CD4-positive, alpha-beta T cell treated with Interleukin-2 at 100 ng/mL for 4 hours (primary cell): ENCODE measurements at places on chromosomes 12 and 14.

DNA sequence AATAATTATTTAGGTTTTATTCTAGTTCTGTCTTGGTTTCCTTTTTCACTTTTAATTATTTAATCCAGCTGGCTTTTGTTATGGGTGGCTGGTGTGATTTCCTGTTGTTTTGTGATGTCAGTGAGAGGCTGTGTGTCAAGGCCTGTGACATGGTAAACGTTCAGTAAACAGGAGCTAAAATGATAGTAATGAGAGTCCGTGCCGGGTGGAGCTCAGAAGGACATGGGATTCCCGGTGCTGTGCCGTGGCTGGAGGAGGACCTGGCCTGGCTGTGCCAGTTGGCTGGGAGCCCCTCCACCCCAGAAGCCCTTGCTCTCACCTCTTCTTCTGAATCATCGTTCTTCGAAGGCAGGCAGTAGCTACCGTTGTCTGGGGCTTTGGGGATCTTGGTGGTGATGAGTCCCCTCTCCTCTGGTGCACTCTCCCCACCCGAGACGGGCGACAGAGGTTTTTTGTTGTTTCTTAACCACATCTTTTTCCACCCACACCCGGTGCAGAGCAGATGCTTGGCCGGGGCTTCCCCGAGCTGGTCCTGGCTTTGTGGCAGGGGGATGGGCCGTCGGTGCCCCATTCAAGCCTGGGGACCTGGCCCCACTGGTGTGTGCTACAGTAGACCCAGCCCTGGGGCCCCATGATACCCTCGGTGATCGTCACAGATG is 29.1 kb downstream of the SH2B3 start:
- DNase-seq: peak; percentile 93

- no peak for DNase-seq
Observed at GRCh38 chr12:130714091-130714590, 2.0 kb downstream of the RIMBP2 start.

DNA sequence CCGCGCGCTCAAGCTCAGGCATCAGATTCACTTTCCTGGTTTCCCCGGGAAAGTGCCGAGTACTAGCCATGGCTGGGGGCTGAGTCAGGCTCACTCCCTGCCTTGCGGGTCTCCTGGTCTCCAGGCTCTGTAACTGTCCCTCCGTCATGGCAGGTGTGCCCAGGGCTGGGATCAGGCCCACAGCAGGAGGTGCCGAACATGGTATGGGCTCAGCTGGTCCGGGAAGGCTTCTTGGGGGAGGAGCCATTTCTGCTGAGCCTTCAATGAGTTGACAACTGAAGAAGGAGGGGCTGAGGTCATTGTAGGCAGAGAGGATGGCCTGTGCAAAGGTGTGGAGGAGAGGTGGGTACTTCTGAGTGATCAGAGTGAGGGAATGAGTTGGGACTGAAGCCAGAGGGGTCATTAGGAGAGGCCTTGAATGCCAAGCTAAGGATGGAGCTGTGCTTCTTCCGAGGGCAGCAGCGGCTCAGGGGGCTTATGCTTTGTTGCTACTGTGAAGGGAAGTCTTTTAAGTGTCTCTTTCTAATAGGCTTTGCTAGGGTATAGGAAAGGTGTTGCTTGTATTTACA is 769 bp downstream of the EXOC3L4 start:
- no peak for DNase-seq

- DNase-seq: no peak
Observed at GRCh38 chr12:49689237-49689636, 18.0 kb downstream of the FMNL3 start.

DNA sequence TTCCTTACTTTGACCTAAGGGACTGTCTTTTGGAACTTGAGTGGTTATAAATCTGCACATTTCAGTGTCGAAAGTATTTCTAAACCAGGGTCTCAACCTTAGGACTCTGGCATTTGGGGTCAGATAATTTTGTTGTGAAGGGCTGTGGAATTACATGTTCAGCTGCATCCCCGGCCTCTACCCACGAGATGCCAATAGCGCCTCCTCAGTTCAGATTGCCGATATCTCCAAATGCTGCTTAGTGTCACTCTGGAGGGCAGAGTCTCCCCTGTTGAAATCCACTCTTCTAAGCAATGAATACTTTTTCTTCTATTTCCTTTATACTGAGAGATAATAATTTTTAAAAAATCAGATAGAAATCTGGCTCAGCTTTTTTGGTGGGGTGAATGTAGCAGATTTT is 379.4 kb upstream of the RGS6 start:
- no peak for DNase-seq

DNA sequence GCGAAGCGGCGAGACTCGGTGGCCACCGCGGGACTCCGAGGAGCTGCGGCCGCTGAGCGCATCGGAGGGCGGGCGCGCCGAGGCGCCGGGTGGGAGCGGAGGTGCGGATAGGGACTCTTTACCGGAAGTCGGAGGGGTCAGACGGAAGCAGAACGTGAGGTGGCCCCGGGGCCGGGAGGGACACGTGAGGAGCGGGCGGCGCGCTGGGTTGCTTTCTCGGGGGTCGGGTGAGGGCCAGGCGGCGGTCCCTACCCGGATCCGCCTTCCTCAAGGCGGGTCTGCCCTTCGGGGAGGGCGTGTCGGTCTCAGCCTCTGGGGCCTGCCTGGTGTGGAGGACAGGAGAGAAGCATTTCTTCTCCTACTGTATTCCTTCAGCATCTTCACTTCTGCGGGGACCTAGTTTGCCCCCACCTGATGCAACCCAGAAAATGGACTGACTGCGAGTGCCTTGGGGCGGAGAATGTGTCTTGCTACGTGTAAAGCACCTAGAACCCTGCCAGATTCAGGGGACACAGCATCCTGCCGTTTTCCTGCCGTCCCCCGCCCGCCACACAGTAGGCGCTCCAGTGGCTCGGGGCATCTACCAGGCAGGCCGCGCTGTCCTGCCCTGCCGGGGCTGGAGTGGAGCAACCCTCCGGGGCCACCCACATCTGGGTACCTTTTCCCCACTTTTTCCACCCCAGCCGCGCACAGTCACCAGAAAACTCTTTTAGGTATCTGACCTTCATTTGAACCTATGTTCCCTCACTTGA is 514 bp upstream of the ATXN2 start:
- peak; percentile 87 for DNase-seq

DNA sequence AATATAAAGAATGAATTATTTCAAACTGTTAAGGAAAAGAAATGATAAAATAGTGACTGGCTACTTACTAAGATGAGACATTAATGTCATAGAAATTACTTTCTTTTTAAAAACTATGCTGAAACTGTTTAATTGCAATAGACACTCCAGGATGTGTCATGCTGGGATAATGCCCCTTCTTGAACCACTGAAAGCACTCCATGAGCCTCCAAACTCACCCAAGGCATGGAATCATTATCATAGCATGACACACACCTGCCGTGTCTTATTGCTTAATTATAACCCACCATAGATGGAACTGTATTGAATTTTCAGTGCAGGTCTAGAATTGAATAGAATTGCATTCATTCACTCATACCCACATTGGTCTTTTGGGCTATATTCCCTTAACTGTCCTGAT is 4.3 kb downstream of the MBIP start:
- DNase-seq: no peak

GRCh38 chr14:105858676-105859025 is 332.3 kb downstream of the TMEM121 start:
- no peak for DNase-seq

DNA sequence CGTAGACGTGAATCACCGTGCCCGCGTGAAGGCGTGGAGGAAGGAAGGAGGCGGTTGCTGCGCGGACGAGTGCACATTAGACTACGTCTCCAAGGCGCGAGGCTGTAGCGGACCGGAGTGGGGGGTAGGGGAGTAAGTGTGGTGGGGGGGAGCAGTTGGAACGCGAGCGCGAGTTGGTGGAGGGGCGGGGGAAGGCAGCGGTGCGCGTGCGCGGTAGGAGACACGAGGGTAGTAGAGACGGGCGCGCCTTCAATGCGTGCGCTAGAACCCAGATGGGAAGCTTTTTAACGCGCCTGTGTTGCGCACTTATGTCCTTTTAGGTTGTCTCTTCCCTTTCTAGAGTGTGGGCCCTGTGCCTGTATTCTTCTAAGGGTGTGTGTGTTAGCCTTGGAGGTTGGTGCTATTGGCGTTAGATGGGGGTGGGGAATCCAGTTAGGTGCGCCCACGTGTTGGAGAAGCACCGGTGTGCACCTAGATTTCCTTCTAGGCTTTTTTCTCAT is 604 bp downstream of the EIF4B start:
- DNase-seq: peak; percentile 72

DNA sequence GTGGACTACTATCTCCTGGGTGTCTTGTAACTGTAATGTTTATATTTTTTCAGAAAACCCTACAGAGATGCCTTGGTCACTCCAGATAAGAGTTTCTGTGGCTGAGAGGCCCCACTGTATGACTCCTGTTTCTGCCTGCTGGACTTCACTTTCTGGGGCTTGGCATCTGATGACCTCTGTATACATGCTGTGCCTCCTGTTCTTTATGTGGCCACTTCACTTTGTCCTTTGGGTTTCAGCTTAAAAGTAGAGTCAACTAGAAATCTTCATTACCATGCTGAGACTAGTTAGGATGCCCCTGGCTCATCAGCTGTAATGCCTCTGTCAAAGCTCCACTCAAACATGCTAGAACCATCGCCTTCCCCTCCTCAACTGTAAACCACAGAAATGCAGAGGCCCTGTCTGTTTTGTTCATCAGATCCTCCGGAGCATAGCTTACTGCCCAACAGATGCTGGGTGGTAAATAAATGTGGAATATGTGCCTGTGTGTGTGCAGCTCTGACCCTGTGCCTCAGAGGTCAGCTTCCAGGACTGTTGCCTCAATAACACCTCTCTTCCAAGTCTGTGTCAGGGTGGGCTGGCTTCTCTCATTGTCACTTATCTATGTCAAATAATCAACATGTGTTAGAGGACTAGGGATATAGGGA is 25.5 kb downstream of the ZNF664 start:
- DNase-seq: no peak

DNA sequence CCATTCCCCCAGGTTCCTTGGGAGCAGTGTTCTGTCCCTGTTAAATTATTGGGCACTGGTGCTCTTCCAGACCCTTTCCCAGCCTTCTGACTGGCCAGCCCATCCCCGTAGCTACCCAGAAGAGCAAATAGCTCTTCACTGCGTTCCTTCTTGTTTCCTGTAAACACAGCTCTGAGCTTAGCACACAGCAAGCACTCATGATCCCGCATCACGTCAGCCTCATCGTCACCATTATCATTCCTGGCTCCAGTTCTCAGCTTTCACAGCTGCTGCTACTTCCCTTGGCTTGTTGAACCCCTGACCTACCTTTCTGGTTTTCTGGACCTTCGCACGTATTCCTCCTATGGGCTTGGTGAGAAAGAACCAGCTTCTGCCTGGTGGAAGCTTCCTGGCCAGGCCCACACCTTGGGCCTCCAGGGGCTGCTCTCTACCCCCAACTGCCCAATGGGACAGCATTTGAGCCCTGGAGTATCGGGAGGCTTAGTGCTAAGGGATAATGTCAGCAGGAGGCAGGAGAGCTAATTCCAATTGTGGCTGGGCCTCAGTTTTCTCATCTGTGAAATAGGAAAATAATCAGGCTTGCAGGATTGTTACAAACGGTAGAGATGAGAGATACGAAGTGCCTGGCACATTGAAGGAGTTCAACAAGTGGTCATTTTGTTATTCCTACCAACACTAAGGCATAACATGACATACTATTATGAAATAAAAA is 22.6 kb upstream of the PAPOLA start:
- no peak for DNase-seq

DNA sequence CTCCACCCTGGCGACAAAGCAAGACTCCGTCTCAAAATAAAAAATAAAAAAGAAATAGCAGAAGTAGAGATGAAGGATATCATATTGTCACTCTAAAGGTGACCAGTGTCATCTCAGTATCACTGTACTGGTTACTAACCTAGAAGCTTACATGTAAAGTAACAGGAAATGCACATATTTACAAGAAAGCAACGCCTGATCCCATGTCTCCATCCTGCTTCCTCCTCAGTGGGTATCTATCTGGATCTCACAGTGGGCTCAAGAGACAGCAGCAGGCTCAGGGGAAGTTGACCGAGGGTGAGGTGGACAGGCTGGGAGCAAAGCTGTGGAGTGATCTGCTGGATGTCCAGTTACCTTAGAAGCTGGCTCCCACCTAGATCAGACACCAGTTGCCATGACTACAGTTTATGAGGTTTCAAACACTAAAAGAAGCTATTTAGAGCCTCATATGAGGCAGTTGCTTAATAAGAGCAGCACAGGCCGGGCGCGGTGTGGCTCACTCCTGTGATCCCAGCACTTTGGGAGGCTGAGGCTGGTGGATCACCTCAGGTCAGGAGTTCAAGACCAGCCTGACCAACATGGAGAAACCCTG is 10.5 kb downstream of the MTRFR start:
- DNase-seq: no peak

GRCh38 chr12:75526655-75527511 is 15.5 kb upstream of the KRR1 start:
- DNase-seq: peak; percentile 49

DNA sequence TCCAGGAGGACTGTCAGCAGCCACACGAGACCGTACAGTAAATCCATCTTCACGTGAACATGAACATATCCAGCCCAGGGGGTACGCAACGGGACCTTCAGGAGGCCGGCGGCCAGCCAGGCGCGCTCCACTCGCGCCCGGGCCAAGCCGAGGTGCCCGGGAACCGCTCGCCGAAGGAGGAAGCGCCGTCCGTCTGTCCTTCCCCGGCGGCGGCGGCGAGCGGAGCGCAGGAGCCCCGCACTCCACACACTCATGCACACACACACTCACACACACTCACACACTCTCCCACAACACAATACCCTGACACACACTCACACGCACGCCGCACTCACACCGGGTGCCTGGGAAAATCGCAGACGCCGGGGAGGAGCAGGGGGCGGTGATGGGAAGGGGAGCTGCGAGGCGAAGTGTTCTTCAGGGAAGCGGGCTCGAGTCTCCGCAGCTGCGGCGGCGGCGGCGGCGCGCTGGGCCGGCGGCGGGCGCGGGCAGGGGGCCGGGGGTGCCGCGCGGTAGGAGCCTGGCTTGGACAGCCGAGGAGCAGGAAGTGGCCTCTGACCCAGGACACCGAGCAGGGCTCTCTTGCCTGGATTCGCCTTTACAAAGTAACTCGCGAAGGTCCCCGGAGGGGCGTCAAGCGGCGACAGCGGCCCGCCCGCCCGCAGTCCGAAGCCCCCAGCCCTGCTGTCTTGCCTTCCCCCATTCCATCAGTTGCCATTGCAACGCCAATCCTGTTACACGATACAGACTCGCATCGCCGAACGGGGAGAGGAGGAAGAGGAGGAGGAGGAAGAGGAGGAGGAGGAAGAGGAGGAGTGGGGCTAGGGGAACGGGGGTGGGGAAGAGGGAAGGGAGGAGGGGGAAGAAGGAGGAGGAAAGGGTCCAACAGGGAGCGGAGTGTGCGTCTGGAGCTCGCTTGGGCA is 601 bp downstream of the MDGA2 start:
- DNase-seq: no peak

DNA sequence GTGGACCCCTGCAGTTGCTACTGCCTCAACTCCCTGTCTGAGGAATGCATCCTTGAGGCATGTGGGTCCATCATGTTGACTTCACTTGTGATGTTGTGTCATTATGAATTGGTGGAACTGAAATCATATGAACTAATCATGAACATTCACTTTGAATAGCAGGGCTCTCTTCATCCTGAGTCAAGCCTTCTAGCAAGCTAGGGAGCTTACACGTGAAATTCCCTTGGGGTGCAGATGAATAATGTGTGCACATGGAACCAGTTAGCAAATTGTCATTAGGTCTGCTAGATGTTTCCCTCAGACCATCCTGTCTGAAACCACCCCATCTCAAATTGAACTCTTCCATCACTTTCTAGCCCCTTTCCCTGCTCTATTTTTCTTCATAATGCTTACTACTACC is 3.6 kb downstream of the COQ6 start:
- DNase-seq: no peak

GRCh38 chr12:33536431-33536830 is 96.8 kb upstream of the SYT10 start:
- no peak for DNase-seq

- DNase-seq: no peak
Observed at GRCh38 chr12:100867639-100868393, 73.2 kb downstream of the ANO4 start.

GRCh38 chr14:64388533-64389285 is 556 bp downstream of the MTHFD1 start:
- peak; percentile 14 for DNase-seq
